Natural killer cell treated with Interleukin-12 subunit alpha and Interleukin-12 subunit beta and Interleukin-15 and Interleukin-18, amount 100 ng/mL, for 72 hours (primary cell): ENCODE measurements at places on chromosomes 3 and 15. TPM values are rescaled to one million over a fixed set of nuclear protein-coding genes. Genes with fewer than 3 reads are reported as not detected.

GRCh38 chr15:73796331-73796831 is 43.2 kb upstream of the INSYN1 start:
- H3K27ac ChIP-seq = no peak overlapping the region
- no peak overlapping the region for H3K4me3 ChIP-seq
- H3K36me3 ChIP-seq = no peaks in the 10 kb centered on the region
- no peaks in the 10 kb centered on the region for H3K27me3 ChIP-seq

DNA sequence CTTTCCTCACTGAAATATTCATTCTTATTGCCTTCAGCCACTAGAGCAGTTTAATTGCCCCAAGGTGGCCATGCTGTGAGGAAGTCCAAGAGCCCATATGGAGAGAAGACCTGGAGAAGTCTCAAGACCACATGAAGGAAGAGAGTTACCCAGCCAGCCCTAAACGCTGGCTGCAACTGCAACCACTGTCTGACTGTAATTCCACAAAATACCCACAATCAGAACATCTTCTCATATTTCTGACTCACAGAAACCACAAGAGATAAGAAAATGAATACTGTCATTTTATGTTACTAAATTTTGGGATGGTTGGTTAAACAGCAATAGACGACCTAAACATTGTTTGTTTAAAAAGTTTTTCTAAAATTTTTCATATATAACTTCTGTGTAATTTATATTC is 14.7 kb upstream of the SST start:
- H3K36me3 ChIP-seq = no peaks in the 10 kb centered on the region
- no peak overlapping the region for H3K4me3 ChIP-seq
- no peaks in the 10 kb centered on the region for H3K4me1 ChIP-seq
- peaks cover 50% of the 10 kb centered on the region for H3K27me3 ChIP-seq
- DNase-seq = no peak

- H3K27me3 ChIP-seq = peaks cover 29% of the 10 kb centered on the region
- H3K4me1 ChIP-seq = peaks cover 6% of the 10 kb centered on the region
- no peak overlapping the region for H3K27ac ChIP-seq
- DNase-seq = peak; percentile 85
Measured at GRCh38 chr3:126679318-126679751, 24.4 kb upstream of the TXNRD3 start.

DNA sequence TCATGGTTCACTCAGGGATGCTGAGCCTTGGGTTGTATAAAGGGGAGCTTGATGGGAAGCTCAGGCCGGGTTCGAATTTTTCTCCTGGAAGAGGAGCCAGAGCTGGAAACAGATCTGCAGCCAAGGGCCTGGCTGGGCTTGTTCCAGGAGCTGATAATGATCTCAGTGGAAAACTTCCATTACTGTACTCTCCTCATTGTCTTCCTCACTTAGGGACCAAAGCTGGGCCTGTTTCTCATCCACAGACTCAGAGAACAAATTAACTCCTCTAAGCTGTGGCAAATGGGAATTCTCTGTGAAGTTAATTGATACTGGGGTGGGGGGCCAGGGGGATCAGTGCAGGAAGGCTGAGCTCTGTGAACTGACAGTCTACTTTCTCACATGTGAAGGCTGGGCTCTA is 92.0 kb downstream of the PRICKLE2 start:
- H3K36me3 ChIP-seq = no peaks in the 10 kb centered on the region
- no peak overlapping the region for H3K4me3 ChIP-seq
- no peaks in the 10 kb centered on the region for H3K4me1 ChIP-seq
- H3K27ac ChIP-seq = no peak overlapping the region
- no peaks in the 10 kb centered on the region for H3K27me3 ChIP-seq

- H3K4me1 ChIP-seq = no peaks in the 10 kb centered on the region
- DNase-seq = no peak
- H3K4me3 ChIP-seq = no peak overlapping the region
- H3K36me3 ChIP-seq = no peaks in the 10 kb centered on the region
- H3K27ac ChIP-seq = no peak overlapping the region
- no peaks in the 10 kb centered on the region for H3K27me3 ChIP-seq
Measured at GRCh38 chr3:139448104-139448503, 28.2 kb downstream of the RBP2 start.

DNA sequence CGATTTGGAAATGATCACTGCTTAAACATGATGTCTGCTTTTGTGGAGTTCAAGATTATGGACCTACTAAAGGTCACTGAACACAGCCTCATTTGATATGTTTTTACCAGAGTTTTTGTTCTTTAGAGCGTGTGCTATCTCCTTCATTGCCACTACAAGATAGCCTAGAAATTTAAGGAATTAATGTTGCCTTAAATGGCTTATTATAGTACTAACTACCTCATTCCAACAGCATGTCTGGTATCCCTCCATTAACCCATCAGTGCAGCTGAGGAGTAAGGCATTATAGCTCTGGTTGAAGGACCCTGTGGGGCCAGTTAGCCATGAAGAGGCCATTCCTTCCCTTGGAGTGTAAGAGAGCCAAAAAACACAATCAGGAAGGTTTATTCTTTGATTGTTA is 2.3 kb upstream of the FAM43A start:
- no peak for DNase-seq
- no peak overlapping the region for H3K27ac ChIP-seq
- H3K4me1 ChIP-seq = peaks cover 44% of the 10 kb centered on the region
- H3K4me3 ChIP-seq = peak overlapping the region; percentile 27

CCRL2 gene
- 4.0 TPM for total RNA-seq

OR5K2 gene
- total RNA-seq = not detected

DNA sequence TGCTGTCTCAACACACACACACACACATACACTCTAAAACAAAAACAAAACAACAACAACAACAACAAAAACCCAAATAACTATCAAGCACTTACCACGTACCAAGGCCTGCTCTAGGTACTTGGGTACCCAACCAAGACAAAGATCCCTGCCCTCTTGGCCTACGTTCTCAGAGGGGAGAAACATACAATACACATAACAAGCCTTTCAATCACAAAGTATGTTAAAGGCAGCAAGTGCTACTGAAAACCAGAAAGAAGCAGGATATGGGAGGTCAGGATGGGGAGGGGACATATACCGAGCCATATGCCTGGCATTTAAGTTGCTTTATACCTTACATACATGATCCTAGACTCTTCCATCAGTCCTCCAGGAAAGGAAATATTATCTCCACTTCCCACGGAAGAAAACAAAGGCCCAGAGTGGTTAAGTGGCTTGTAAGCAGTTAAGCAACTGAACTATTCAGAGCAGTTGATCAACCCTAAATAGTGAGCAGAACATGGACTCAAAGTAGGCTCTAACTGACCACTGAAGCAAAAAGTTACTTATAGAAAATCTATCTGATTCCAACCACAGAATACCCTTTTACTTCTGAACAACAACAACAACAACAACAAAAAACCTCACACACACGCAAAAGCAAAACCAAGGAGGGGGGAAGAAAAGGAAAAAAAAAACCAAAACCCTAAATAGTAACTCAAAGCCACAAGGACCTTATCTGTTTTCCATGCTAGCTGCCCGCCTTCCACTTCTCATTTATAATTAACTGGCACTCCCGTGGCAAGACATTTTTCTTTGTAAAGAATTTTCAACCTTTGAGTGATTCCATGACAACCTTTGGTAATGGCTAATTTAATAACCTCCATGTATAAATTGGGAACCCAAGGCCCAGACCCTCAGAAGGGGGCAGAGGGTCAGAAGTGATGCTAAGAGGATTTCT is 21.0 kb downstream of the PRICKLE2 start:
- no peak overlapping the region for H3K4me3 ChIP-seq
- H3K36me3 ChIP-seq = no peaks in the 10 kb centered on the region
- no peak for DNase-seq
- H3K4me1 ChIP-seq = no peaks in the 10 kb centered on the region
- no peak overlapping the region for H3K27ac ChIP-seq

DNA sequence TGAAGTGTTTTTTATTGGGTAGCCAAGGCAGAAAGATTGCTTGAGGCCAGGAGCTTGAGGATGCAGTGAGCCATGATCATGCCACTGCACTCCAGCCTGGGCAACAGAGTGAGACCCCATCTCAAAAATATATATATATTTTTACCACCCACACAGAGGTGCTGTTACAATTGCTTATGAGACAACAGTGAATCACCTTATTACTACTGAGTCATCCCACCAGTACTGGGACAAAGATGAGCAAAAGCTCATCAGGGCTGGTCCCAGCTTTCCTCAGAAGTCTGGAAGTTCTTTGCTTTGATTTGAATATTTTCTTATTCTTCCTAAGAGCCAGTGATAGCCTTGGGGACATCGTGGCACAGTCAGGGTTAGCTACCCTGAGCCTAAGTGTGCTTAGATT is 207.7 kb downstream of the SOX2 start:
- no peak for DNase-seq
- H3K27me3 ChIP-seq = no peaks in the 10 kb centered on the region
- H3K4me1 ChIP-seq = no peaks in the 10 kb centered on the region
- H3K27ac ChIP-seq = no peak overlapping the region

DNA sequence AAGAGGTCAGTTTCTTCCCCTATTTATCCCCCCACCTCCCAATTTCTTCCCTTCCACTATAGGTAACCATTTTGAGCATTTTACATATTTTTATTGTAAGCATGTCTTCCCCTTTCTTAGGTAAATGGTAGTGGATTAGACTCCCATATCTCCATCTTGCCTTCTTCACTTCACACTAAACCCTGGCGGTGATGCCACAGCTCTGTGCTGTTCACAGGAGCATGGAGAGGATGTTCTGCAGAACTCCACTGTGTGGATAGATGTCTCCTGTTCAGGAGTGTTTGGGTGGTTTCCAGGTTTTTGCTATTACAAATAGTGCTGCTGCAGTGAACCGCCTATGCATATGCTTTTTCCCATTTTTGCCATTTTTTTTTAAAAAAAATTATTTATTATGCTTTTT is 182.7 kb downstream of the NSMCE3 start:
- no peak for DNase-seq
- H3K27me3 ChIP-seq = no peaks in the 10 kb centered on the region
- no peak overlapping the region for H3K4me3 ChIP-seq
- peaks cover 5% of the 10 kb centered on the region for H3K36me3 ChIP-seq
- peaks cover 26% of the 10 kb centered on the region for H3K4me1 ChIP-seq

STAC gene
- not detected for total RNA-seq

DNA sequence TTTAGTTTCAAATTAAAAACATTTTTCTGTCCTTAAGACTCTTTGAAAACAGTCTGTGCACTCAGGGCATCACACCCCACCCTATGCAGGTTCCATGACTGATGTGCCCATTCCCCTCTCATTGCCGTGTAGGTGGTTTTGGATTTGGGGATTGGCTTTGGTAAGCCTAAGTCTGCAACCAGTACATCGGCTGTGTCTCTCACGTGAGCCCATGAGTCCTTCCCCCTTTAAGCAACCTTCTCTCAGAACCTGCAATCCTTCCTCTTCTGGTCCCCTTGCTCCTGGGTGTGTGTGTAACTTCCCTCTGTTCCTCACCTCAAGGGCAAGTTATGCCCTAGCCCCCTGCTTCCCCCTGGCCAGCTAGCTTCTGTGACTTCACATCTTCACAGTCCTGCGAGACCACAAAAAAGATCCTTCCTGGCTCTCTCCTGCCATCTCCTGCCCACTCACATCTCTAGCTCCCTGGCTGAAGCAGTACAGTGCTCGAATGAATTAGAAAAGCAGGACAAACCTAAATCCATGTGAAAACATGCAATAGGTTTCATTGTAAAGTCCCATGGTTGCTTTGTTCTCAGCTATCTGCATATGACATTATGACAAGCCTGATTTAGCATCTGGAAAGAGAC is 126.7 kb downstream of the UACA start:
- peaks cover 22% of the 10 kb centered on the region for H3K27me3 ChIP-seq
- no peak for DNase-seq
- no peak overlapping the region for H3K27ac ChIP-seq
- H3K4me1 ChIP-seq = peaks cover 13% of the 10 kb centered on the region
- H3K4me3 ChIP-seq = no peak overlapping the region

NANOGP8 gene
- not detected for total RNA-seq

GRCh38 chr3:141905129-141905528 is 28.7 kb downstream of the ATP1B3 start:
- peak overlapping the region; percentile 42 for H3K4me3 ChIP-seq
- H3K27ac ChIP-seq = peak overlapping the region; percentile 4
- peaks cover 17% of the 10 kb centered on the region for H3K36me3 ChIP-seq
- no peaks in the 10 kb centered on the region for H3K27me3 ChIP-seq
- H3K4me1 ChIP-seq = peaks cover 38% of the 10 kb centered on the region

GRCh38 chr3:152348436-152349177 is 79.9 kb downstream of the MBNL1 start:
- DNase-seq = no peak
- H3K4me1 ChIP-seq = peaks cover 25% of the 10 kb centered on the region
- H3K27me3 ChIP-seq = no peaks in the 10 kb centered on the region
- H3K36me3 ChIP-seq = peaks cover 15% of the 10 kb centered on the region
- no peak overlapping the region for H3K27ac ChIP-seq
- H3K4me3 ChIP-seq = no peak overlapping the region

SST gene
- total RNA-seq = not detected

DNA sequence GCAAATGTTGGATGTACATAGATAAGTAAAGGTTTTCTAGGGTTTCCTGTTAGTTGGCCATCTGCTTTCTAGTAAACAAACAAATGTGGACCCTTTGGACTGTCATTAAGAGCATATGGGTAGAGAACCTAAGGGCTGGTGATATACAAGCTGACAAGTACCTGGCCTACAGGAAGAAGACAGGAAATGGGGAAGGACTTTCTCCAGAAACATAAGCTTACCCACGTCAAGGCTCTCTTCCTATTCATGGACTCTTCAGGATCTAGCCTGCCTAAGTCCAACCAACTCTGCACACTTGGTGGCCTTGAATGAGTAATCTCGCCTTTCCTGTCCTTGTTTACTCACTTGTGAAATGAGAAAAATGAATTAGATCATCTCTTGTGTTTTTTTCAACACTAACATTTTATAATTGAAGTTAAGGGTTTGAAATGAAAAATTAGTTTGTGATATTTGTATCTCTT is 22.2 kb upstream of the GOLIM4 start:
- H3K36me3 ChIP-seq = no peaks in the 10 kb centered on the region
- DNase-seq = no peak
- H3K27ac ChIP-seq = no peak overlapping the region
- peaks cover 8% of the 10 kb centered on the region for H3K27me3 ChIP-seq
- H3K4me3 ChIP-seq = no peak overlapping the region

CLDN16 gene
- total RNA-seq = not detected

TRIM42 gene
- not detected for total RNA-seq

DNA sequence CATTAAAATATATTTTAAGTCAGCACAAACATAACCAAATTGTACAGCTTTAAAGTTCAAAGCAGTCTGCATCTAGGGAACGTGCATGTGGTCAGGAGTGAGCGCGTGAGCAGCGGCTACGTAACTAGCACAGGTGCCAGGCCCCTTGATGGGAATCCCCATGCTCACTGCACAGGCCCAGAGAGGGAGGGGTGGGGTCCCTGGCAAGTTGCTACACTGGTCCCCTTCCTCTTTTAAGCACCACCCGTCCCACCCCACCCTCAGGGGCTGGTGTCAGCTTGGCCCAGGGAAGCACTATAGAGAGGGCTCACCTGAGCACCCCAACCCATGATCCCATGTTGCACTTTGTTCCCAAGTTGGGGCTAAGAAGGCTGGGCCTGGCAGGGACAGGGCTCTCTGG is 835 bp upstream of the GMPPB start:
- H3K36me3 ChIP-seq = no peaks in the 10 kb centered on the region
- H3K27ac ChIP-seq = peak overlapping the region; percentile 97
- no peak for DNase-seq
- peaks cover 19% of the 10 kb centered on the region for H3K4me1 ChIP-seq
- H3K27me3 ChIP-seq = no peaks in the 10 kb centered on the region
- H3K4me3 ChIP-seq = peak overlapping the region; percentile 89

- no peak for DNase-seq
- peaks cover 25% of the 10 kb centered on the region for H3K36me3 ChIP-seq
- H3K4me3 ChIP-seq = no peak overlapping the region
Measured at GRCh38 chr15:19899021-19899824, 642.4 kb downstream of the GOLGA6L6 start.

SLC35A5 gene
- 18.0 TPM for total RNA-seq

GRCh38 chr3:104359546-104359945 is 1007.2 kb upstream of the ALCAM start:
- no peak overlapping the region for H3K27ac ChIP-seq
- no peaks in the 10 kb centered on the region for H3K36me3 ChIP-seq
- no peaks in the 10 kb centered on the region for H3K4me1 ChIP-seq
